Activated T-cell treated with anti-CD3 and anti-CD28 coated beads, Interleukin-2, amount 50 U/mL, for 4 hours (primary cell): ENCODE measurements at places on chromosomes 1 and 21.
A peak's percentile ranks its signal among the peaks of the same experiment; 100 is the strongest.

GRCh38 chr1:163213626-163214025, 10.9 kb upstream of the RGS5 start:
- no peak for DNase-seq

DNA sequence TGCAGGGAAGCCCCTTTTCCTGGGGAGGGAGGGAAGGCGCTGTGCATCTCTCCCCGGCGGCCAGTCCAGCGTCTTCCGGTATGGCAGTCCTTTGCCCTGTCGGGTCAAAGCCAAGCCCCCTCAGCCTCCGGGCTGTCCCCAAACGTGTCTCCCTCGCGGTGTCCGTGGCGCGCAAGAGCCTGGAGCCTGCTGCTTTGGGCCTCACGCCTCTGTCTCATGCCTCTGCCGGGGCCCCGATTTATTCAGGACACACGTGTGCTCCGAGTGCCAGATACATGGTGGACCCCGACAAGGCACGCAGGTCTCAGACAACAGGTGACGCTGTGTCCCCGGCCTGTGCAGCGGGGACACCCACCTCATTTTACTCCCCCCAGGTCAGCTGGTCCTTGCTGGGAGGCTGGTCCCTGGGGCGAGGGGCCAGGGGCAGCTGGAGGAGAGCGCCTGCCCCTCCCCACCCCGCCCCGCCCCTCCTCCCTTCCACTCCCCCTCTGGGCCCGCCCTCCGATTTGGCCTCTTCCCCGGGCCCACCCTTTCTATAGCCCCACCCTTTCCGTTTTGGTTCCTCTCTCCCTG, 176.7 kb downstream of the CAMTA1 start:
- DNase-seq = no peak

DNA sequence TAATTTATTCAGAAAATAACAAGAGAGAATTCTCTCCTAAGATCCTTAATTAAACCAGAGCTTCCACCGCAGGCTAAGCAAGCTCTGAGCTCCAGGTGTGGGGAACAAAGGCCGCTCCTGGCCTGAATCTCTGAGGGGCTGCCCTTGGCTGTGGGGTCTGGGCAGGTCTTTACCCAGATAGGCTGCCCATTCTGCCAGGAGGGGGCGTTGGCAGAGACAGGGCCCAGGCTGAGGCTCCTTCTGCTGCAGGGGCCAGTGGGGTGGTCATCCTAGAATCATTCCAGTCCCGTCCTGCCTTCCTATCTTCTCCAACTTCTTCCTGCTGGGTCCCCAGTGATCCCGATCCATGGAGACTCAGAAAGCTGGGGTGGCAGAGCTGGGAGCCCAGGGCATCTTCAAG, 82.9 kb upstream of the POU3F1 start:
- DNase-seq = no peak

- DNase-seq = no peak
Observed at GRCh38 chr1:234562334-234562733, 47.6 kb downstream of the IRF2BP2 start.

GRCh38 chr1:158149175-158149574, 31.5 kb upstream of the CD1D start:
- DNase-seq = no peak

DNA sequence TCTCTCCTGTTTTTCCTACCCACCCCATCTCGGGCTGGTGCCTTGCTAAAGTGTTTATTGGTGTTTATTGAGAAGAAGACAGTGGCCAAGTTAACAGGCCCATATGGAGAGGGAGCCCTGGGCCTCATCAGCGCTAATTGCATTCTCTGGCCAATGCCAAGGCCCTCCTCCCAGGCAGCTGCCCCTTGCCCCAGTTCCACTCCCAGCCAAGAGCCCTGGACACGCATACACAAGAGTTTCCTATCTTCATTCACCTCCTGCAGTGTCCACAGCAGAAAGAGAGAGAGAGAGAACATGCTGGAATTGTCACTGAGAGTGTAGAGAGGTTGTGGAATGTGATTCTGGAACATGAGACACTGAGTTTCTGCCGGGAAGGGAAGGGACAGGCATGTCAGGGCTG, 25.4 kb upstream of the VWA5B1 start:
- DNase-seq = no peak

- DNase-seq = no peak
Observed at GRCh38 chr1:230899841-230900251, 31.5 kb upstream of the C1orf198 start.

GRCh38 chr1:222654849-222655248, 37.0 kb downstream of the MIA3 start:
- peak; percentile 66 for DNase-seq

DNA sequence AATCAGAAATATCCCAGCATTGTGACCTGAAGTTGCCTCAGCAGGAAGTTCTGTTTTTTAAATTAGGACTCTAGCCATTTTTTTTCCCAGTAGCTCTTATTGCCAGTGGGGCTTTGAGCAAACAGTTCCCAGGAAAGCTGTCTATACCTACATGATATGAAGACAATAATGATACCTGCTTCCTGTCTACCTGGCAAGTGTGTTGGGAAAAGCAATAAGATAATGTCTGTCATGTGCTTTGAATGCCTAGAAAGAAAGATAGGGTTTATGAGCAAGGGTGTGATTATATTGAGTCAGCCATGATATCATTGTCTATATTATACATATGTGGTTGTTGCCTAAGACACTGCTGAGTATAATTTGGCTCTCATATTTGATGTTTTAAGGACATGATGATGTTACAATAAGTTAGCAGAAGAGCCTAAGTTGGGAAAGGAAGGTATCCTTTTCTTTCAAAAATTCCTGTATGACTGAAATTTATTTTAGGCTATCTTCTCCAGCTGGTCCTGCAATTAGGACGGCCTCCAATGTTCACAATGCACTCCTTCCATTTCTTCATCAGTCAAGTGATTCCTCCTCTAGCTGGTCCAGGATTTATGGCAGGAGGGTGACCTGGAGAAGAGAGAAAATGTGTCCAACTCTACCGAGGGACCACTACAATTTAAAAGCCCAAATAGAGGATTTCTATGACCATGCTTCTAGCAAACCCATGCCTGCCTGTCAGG, 99.6 kb upstream of the CDC42BPA start:
- DNase-seq = no peak

GRCh38 chr1:27141266-27142003, 13.5 kb downstream of the SLC9A1 start:
- DNase-seq = no peak

- no peak for DNase-seq
Observed at GRCh38 chr1:9008236-9008635, 18.0 kb downstream of the SLC2A7 start.

DNA sequence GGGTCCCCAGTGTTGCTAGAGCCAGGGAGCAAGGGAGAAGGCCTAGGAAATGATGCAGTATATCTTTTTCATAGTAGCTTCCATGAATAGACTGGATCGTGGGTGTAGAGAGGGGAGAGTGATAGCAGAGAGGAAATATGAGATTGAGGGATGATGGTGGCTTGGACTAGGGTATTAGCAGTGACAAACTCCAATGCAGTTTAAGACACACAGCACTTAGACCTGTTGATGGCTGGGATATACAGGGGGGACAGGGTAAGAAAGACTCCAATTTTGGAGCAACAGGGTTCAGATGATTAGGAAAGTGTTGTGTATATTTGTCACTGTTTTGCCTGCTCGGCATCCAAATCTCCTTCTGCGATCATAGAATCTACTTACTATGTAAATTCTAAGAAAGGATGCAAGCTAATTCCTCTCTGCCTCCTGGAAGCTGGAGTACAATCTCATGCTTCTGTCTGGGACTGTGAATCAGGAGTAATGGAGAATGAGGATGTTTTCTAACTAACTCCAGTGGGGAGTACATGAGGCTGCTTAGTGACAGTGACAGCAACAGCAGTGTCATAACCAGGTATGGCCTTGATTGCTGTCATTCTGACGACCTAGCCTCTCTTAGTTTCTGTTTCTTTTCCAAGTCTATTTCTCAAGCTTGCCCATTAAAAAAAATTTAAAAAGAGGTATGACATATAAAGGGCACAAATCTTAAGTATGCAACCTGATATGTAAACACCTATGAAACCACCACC, 47.5 kb downstream of the SYDE2 start:
- DNase-seq = no peak

DNA sequence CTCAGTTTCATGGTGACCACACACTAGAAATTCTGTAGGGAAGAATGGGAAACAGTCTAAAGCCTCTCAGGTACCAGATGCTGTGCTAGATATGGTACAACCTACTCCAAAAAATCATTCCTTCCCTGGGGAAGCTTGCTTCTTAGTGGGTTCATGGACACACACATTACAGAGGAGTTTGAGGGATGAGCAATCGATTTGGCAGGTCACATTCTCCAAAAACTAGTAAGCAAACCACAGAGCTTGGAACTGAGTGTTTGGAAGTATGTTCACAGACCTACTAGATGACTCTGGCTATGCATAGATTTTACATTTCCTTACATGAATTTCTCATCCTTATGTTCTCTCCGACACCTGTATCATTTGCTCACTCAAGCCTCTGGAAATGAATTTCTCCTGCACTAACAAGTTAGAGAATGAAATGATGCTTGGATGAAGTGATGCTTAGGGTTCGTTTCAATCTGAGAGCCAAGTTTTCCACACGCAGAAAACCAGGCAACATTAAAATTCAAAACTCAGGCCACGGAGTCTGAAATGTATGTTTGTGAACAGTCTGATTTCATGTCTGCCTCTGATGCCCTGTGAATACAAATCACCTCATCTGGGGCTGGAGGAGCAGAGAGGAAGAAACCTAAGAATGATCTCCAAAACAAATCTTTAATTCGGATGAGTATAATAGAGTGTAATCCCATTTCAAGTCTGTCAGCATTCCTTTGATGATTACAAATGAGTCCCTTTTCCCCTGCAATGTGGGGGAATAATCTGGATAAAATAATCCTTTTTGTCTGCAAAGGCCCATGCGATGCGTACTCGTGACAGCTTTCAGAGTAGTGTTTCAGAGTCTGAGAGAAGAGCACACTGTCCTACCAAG, 11.0 kb downstream of the EVA1C start:
- DNase-seq = no peak

GRCh38 chr1:168665975-168666374, 63.0 kb downstream of the DPT start:
- no peak for DNase-seq

DNA sequence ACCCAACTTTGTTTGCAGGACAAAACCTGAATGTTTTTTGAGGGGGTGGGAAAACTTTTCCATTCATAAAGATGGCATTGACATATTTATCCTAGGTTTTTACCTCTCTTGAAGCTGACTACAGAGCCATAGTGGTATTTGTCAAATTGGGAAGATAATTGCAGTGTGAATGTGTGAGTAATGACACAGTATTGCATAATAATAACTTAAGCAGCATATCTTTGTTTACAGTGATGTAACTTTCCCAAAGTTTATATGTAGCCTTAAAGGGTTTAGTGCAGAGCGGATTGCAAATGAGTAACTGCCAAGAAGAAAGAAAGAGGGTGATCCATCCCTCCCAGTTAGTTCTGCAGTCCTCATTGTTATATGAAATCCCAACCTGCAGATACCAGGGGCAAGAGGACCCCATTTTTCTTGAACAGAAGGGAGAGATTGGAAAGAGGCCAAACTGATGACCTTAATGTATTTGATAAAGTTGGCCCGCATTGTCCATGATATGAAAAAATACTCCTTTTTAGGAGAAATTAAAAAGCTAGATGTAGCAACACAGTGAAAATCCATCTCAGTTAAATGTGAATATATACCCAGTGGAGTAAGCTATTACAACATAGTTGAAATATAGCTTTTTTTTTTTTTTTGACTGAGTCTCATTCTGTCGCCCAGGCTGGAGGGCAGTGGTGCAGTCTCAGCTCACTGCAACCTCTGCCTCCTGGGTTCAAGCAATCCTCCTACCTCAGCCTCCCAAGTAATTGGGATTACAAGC, 23.7 kb upstream of the NFIA start:
- no peak for DNase-seq
